Large intestine (tissue), 12 donors: ENCODE measurements at places on chromosomes 13 and 19.
A peak's percentile ranks its signal among the peaks of the same experiment; 100 is the strongest.

DNA sequence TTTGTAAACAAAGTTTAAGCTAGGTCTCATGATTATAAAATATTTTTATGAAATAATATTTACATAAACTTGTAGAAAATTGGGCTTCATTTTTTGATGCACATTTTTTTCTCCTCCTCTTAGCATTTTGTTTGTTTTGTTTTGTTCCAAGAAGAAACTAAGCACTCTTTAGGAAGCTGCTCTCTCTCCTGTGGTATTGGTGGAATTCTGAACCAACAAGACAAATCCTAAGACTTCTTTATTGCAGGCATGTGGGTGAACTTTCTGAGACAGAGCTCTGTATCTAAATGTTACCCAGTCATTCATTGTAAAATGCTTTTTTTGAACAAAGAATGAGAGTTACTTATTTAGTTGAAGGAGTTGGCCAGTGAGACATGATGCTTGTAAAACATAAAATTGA is 39.3 kb downstream of the LMO7 start:
- no peak for DNase-seq

DNA sequence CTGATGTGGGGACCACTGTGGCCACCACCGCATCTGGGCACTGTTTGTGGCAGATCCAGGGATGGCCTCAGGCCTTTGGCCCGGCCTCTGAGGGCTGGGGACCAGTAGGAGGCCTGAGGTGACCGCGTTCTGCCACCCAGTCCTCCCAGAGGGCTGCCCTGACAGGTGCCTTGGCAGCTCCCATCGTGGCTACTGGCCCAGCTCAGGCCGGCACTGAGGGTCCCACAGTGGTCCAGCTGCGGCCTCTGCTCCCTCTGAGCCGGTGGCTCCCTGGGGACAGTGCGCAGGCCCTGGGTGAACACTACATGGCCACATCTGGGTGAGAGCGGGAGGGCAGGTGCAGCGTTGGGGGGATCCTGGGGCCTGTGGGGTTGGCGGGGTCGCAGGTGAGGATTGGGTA is 61.9 kb downstream of the KDM4B start:
- DNase-seq = no peak

DNA sequence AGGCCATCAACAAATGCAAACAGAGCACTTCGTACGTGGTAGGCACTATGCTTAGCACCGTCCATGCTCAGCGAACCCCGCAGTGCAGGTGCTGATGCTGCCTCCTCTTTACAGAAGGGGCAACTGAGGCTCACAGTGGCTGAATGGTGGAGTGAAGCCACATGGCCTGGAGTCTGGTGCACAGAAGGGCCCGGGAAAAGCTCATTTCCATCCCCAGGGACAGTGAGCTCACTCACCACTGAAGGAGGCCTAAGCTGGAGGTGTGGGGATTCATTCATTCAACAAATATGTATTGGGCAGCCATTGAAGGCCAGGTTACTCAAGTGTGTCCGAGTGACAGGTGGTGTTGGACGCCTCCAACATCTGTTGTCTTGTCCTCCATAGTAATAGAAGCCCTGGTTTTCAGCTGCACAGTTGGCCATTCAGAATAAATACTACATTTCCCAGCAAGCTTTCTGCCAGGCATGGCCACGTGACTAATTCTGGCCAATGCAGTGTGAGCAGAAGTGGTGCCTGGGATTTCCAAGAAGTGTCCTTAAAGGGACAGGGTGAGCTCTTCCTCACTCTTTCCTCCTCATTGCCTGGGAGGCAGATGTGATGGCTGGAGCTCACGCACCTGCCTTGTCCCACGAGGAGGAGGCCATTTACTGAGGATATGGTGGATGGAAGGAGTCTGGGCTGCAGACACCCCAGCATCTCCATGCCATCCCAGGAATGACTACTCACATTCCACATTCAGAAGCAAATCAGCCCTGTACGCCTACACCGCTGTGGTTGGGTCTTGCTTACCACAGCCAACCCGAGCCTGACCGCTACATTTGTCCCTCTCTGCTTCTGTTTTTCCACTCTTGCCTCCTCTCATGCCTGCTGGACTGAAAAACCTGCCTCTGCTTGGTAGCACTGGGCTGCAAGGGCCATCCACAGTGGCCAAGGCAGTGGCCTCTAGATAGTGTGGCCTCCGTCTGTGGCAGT is 2.3 kb upstream of the ZNRF4 start:
- no peak for DNase-seq

- no peak for DNase-seq
Measured at GRCh38 chr13:98018293-98018692, 64.8 kb downstream of the IPO5 start.

DNA sequence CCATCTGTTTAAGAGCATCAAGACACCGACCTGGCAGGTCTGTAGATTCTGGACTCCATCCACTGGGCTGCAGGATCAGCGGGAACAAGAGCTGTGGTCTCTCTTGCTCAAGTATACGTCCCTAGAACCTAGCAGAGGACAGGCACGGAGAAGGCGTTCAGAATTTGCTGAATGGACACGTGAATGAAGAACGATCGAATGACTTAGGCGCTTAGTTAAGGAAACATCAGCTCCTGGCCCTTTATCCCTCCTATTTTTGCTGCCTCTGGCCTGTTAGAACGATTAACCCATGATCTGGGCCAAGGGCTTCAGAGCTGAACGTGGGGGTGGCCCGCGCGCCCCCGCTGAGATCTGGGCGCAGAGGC is 953 bp downstream of the DZIP1 start:
- DNase-seq = no peak

GRCh38 chr13:100825557-100825956 is 151.0 kb upstream of the TMTC4 start:
- no peak for DNase-seq

DNA sequence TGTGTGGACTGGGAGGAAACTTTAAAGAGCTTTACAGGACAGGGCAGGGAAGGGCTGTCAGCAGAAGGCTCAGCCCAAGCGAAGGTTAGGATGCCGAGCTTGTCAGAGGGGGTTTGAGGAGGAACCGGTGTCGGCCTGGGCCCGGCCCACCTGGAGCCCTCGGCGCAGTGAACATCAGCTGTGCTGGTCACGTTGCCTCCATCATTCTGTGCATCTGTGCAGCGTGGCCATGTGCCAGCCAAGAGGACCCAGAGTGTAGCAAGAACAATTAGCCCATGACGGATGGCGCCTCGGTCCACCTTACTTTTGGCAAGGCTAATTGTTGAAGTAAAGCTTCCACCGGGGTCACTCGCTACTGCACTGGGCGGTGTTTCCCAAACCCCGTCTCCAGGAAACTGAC is 161.4 kb downstream of the PTPRS start:
- no peak for DNase-seq

GRCh38 chr19:38149661-38150061 is 74.4 kb downstream of the DPF1 start:
- DNase-seq = no peak

GRCh38 chr13:101846701-101847100 is 394.2 kb downstream of the ITGBL1 start:
- no peak for DNase-seq

- peak; percentile 96 for DNase-seq
Measured at GRCh38 chr19:44401139-44402115, at the start of gene ZNF285. Gene ZNF285, minus strand, starts transcription at chr19:44401608. Its CDS starts 4,395 bp downstream, at chr19:44397213.

GRCh38 chr19:52923778-52924593 is 758 bp upstream of the ZNF888 start:
- DNase-seq = no peak

GRCh38 chr13:84366506-84366905 is 484.2 kb upstream of the SLITRK1 start:
- no peak for DNase-seq

- DNase-seq = peak; percentile 64
Measured at GRCh38 chr19:42176990-42177685, 40.3 kb downstream of the DEDD2 start.

DNA sequence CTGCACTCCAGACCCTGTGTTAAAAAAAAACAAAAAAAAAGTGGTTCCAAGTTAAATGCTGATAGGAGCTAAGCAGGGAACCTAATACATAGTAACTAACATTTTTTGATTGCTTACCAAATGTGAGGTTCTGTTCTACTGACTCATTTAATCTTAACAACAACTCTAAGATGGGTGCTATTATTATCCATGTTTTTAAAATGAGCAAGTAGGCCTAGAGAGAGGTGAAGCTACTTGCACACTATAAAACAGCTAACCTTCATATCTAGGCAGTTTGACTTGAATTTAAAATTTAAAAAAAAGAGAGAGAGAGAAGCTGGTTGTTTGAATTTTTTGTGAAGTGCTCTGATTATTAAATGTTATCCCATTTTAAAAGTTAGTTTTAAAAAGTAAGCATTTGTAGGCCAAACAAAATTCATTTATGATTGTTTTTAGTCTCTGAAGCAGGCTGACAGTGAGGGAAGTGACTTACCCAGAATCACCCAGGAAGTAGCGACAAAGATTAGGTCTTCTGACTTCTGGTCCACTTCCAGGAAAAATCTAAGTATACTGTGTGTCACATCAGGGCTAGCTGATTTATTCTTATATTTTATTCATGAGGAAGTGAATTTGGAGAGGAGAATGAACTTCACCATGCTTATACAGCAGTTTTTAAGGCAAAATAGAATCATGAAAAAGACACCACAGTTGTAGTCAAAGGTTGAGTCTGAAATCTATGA is 2.4 kb downstream of the SIGLECL1 start:
- no peak for DNase-seq

DNA sequence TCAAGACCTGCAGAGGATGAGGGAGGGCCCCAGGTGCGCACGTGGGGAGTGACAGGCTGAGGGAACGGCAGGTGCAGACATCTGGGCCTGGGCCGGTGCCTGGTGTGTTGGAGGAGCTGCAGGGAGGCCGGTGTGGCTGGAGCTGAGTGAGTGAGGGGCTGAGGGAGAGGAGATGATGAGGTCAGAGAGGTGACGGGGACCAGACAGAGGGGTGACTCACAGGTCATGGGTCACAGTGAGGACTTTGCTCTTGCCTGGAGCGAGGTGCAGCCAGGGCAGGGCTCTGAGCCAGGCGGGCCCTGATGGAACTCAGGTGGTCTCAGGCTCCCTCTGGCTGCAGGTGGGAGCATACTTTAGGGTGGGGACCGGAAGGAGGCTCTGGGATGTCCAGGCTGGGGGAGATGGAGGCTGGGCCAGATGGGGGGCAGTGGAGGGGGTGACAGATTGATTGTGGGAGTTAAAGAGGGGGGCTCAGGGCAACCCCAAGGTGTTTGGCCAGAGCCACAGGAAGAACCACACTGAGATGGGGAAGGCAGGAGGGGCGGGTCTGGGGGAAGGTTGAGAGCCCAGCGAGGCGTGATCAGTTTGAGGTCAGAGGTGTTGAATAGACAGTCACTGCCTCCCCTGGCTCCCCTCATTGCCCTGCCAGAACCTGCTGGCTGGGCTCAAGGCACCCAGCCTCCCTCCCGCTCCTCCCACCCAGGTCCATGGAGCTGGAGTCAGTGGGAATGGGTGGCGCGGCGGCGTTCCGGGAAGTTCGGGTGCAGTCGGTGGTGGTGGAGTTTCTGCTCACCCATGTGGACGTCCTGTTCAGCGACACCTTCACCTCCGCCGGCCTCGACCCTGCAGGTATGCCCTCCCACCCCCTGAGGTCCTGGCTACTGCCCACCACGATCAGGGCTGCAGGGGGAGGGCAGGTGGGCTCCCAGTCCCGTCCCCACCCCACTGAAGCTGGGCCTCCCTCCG is 8.4 kb downstream of the ARHGAP33 start:
- no peak for DNase-seq

DNA sequence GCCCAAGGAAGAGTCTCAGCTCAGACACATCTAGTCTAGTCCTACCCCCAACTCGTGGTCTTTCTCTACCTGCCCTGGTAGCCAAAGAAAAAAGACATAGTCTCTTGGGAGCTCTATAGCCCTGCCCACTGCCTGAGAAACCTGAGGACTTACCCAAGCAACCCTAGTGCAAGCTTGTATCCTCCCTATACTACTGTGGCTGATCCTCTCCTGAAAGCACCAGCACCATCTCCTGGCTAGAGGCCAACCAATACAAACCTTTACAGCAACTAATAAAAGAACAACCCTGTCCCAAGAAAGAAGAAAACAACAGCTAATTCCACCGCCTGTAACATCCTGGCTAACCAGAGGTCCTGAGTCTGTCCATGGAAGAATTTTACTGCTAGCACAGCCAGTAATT is 532.4 kb downstream of the SLITRK6 start:
- DNase-seq = no peak

DNA sequence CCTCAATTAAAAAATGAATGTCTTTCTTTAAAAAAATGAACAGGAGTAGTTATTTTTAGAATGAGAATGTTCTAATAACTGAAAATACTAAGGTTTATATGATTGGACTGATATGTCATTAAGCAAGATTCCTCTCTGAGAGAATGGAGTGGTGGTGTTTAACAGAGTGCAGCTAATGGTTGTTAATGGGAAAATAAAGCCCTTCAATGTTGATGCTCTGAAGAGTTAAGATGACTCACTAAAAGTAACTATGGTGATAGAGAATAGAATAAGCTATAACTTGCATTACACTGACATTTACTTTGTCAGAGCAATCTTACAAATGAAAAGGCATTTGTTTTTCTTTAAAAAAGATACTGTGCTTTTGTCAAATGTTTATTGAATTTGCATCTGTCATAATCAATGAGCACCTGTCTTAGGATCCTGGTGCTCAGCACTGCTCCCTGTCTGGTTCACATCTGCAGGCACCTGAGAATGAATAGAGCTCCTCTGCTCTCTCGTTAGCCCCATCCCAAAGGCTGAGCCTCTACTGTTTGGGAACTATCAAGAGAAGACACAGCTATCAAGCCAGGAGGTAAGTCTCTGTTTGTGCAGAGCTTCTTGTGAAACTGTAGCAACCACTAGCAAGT is 15.1 kb downstream of the PABPC3 start:
- DNase-seq = no peak

DNA sequence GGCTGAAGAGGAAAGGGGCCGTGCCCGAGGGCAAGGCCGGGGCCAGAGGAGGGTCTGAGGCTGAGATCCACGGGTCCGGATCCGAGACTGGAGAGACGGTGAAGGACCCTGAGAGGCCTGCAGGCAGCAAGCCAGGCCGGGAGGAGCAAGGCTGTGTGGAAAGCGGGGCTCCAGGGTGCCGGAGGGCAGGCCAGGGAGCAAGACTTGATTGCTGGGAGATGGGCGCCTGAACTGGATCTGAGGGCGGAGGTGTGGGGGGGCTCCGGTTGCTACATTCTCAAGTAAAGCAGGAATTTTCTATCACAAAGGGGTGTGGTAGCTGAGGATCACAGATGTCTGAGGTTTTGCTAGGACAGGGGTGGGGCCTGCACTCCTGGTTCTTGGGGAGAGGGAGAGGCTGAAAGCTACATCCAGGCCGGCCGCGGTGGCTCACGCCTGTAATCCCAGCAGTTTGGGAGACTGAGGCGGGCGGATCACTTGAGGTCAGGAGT is 3.8 kb downstream of the MAMSTR start:
- DNase-seq = peak; percentile 71

- DNase-seq = no peak
Measured at GRCh38 chr19:49968279-49968922, 7.4 kb upstream of the SIGLEC11 start.
